ENCODE measurements at places on chromosomes 16 and 17. TPM values are rescaled to one million over a fixed set of nuclear protein-coding genes. Genes with fewer than 3 reads are reported as not detected.

- DNase-seq, result no peak
These were observed 53.4 kb downstream of the BEAN1 start for GRCh38 chr16:66480265-66481080.

- no peak for DNase-seq
These were observed 2.7 kb downstream of the WDR45B start for GRCh38 chr17:82645516-82645915.

DNA sequence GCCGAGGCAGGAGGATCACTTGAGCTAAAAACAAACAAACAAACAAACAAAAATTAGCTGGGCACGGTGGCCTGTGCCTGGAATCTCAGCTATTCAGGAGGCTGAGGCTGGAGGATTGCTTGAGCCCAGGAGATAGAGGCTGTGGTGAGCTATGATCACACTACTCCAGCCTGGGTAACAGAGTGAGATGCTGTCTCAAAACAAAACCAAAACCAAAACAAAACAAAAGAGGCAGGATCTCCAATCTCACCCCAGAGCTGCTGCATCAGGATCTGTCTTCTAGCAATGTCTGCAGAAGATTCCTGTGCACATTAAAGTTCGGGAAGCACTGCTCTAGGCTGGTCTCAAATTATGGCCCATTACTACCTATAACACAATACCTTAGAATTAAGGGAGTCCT, 43.1 kb downstream of the MAP2K6 start:
- DNase-seq, result no peak

DNA sequence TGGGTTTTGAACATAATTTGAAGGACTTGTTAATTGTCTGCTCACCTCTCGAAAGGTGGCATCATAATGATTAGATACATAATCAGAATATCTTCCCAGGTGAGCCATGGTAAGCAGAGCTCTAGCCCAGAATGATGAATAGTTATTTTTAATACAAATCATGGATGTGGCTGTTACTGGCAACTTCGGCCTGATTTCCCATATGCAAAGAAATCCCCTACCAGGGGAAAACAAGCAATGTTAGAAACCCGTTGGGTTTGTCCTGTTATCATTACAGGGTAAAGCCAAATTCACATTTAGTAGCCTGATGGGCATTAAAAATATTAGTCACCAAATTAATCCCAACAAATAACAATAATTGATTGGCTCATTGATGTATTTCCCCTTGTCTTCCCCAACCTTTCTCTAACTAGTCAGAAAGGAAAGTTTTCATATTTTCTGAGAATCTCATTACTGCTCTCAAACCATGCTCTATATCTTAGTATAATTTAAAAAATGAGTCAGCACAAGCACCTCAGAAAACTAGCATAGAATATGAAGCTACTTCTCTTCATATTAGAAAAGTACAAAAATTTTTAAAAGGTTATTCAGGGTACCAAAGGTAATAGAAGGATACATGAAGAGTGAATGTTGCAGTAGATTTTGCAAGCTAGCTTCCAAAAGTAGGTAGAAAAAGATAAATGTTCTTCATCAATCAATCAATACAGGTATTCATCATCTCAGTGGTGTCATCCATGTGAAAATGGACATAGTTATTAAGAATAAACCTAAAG, 5.0 kb downstream of the STAT5B start:
- no peak for DNase-seq

SMCR8 gene
- 9.9 TPM for polyA plus RNA-seq

DNA sequence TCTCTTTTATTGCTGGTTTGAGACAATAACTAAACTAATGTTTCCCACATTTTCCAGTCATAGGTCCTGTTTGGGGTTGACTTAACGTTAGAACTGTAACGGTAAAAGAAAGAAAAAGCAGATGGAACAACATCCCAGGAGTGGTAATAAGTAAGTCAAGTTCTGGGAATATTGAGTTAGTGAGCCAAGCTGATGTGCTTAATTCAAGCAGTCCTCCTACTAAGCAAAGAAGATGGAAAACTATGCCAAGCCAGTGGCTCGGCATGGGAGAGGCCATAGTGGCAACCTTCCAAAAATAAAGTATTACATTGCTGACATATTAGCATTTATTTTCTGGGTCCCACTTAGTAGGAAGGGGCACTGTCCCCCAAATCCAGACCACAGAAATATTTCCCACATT, 161.7 kb upstream of the CDH5 start:
- DNase-seq, result no peak

HIC1 gene
- 33.7 TPM for polyA plus RNA-seq

DNA sequence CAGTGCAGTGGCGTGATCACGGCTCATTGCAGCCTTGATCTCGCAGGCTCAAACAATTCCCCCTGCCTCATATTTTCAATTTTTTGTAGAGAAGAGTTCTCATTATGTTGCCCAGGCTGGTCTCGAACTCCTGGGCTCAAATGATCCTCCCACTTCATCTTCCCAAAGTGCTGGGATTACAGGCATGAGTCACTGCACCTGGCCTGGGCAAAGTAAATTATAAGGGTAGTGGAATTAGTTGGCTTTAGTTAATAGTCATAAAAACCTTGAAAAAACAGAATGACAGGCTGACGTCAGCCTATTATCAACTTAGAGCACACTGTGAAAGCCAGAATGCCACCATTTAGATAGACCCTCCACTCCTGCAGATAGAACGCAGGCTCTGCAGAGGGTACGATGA, 43.5 kb upstream of the B4GALNT2 start:
- no peak for DNase-seq

TPSG1 gene
- 1.5 TPM for polyA plus RNA-seq

GRCh38 chr17:44794851-44795413, 35.2 kb downstream of the GJC1 start:
- DNase-seq, result no peak

OTOP2 gene
- polyA plus RNA-seq, result not detected

DNA sequence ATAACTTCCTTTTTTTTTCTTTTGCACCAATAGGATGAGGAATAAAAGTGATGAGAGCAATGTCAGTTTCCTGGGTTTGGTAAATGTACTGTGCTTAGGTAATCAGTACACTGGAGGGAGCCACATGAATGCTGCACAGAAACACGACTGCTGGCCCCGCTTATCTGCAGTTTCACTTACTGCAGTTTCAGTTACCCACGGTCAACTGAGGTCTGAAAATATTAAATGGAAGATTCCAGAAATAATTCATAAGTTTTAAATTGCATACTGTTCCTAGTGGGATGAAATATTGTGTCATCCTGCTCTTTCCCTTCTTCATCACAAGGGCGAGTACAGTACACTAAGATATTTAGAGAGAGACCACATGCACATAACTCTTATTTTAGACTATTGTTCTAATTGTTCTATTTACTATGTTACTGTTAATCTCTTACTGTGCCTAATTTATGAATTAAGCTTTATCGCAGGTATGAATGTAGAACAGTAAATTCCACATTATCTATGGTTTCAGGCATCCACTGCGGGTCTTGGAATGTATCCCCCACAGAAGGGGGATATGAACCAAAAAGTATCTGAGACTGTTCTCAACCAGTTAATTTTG, 6.4 kb upstream of the LGALS3BP start:
- no peak for DNase-seq

DNA sequence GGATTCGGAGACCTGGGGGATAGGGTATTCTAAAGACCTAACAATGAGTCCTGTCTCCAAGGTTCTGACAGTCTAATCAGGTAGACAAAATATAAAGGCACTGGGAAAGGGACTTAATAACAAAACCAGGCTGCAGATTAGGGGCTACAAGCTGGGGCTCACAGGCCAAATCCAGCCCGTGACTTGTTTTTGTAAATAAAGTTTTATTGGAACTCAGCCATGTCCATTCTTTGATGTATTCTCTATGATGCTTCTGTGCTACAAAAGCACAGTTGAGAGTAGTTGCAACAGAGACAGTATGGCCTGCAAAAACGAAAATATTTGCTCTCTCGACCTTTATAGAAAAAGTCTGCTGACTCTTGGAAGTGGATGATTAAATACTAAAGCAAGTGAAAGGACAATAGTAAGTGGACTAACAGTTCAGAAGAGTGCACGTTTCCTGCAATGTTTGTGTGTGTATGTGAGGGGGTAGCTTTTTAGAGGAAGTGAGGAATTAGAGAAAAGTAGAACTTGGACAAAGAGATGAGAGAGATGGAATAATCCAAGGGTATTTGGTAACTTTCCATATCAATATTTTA, 115.4 kb upstream of the ZFHX3 start:
- DNase-seq, result no peak

CCL17 gene
- polyA plus RNA-seq, result not detected

ASPA gene
- polyA plus RNA-seq, result 4.0 TPM

DNA sequence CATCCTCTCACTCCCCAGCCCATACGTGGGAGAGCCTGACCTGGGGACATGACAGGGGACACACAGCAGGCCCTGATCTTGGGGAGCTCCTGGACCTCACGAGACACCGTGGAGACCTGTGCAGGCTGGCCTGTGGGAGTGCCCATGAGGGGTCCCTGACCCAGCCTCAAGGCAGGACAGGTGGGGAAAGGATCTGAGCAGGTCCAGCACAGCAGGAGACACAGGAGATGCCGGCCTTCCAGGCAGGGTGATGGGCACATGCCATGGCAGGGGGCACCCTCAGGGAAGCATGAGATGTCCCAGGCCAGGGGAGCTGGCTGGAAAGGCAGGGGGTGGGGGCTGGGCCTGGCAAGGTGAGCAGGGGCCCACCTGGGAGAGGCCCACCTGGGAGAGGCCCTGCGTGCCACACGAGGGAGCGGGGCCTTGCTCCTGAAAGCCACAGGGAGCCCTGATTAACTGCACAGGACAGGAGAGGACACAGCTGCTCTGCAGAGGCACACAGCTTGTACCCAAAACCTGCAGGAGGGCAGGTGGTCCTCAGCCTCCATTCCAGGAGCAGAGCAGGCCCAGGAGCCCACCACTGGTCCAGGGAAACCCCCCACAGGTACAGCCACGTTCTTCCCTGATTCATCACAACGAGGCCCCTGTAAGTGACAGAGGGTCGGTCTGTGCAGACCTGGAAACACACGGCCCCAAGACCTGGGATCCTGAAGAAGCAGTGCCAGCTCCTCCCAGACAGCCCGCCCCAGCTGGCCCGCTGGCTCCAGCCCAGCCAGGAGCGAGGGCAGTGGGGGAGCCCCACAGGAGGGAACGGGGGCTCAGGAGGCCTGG, 26.6 kb upstream of the KRT17 start:
- DNase-seq, result no peak

GRCh38 chr16:4203748-4204147, 38.1 kb downstream of the SRL start:
- DNase-seq, result no peak

GRCh38 chr17:2138761-2139160, 83.9 kb downstream of the HIC1 start:
- no peak for DNase-seq

NLRC3 gene
- polyA plus RNA-seq, result 0.86 TPM

- no peak for DNase-seq
These were observed 36.4 kb upstream of the SSTR5 start for GRCh38 chr16:1036166-1036565.

- DNase-seq, result no peak
These were observed 129.8 kb downstream of the C16orf78 start for GRCh38 chr16:49503256-49504022.

- no peak for DNase-seq
These were observed 26.3 kb downstream of the WSB1 start for GRCh38 chr17:27320222-27320560.

GRCh38 chr17:38611872-38612376, 6.2 kb upstream of the SRCIN1 start:
- no peak for DNase-seq

GRCh38 chr16:14070877-14071575, at the start of gene MRTFB:
MRTFB (plus strand) TSS chr16:14071319; CDS start chr16:14140607, 69,288 bp downstream.
- DNase-seq, result peak; percentile 76

SLFN5 gene
- polyA plus RNA-seq, result 5.4 TPM

DNA sequence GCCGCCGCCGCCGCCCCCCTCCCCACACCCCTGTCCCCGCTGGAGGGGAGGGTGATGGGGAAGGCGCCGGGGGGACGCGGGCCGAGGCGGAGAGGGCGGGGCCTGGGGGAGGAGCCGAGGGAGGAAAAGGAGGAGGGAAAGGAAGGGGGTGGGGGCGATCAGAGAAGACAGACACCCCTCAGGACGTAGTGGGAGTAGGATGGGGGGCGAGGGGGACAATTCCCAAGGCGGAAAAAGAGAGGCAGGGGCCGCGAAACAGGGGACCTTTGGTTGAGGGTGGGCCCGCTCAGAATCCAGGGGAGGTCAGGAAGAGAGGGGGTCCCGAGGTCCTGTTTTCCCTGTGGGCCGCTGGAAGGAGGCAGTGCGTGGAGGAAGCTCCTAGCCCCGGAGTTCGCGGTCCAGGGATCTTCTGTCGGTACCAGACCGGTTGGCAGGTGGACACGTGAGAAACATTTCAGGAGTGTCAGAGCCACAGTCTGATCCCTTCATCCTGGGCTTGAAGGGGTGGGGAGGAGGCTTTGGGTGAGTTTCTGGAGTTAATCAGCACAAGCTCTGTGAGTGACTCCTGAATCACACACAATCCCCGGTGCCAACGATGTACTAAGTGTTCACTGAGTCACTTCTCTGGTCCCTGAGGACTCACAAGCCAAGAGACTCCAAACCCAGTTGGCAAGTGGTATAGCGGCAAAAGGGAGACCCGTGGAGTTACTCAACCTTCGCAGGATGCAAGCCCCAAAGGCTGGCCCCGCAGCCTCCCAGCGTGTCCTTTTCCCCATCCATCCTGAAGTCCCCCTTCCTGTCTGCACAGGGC, at the start of gene XYLT1:
XYLT1 (minus strand) TSS at position 53 of the 811 bp plus-strand sequence. CDS start 164 bp downstream, outside the sequence.
- DNase-seq, result peak; percentile 65

DNA sequence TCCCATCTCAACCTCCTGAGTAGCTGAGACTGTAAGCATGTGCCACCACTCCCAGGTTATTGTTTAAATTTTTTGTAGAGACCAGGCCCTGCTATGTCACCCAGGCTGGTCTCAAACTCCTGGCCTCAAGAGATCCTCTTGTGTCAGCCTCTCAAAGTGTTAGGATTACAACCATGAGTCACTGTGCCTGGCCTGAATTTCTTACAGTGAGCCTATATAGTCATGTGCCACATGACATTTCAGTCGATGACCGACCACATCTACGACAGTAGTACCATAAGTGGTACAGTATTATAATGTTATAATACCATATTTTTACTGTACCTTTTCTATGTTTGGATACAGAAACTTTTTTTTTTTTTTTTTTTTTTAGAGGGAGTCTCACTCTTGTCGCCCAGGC, 195.3 kb downstream of the STX8 start:
- DNase-seq, result no peak

DNA sequence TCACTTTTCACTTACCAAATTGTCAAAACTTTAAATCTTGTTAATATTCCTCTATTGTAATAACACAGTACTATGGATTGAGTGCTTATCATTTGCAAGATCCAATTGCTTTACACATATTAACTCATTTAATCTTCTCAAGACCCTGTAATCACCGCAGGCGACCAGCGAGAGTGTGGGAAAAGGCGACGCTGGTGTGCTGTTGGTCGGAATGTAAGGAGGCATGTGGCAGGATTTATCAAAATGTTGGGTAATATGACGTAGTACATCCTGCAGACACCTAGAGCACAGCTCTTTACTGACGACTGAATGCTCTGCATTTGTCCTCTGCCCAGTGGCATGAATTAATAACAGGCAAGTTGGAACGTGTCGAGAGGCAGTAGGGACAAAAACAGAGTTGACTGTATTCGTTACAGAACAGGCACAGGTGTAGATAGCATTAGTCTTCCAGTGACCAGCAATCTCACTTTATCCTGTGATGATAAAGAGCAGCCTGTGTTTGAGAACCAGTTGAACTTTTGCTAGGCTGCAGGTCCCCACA, 80.3 kb downstream of the TNRC6C start:
- DNase-seq, result no peak

CTRB1 gene
- polyA plus RNA-seq, result 0.15 TPM

CDH16 gene
- polyA plus RNA-seq, result not detected

All from hindlimb muscle (tissue), 1 donor.